Right forelimb (tissue), 1 donor: ENCODE measurements at places on chromosomes 2 and 18.

DNA sequence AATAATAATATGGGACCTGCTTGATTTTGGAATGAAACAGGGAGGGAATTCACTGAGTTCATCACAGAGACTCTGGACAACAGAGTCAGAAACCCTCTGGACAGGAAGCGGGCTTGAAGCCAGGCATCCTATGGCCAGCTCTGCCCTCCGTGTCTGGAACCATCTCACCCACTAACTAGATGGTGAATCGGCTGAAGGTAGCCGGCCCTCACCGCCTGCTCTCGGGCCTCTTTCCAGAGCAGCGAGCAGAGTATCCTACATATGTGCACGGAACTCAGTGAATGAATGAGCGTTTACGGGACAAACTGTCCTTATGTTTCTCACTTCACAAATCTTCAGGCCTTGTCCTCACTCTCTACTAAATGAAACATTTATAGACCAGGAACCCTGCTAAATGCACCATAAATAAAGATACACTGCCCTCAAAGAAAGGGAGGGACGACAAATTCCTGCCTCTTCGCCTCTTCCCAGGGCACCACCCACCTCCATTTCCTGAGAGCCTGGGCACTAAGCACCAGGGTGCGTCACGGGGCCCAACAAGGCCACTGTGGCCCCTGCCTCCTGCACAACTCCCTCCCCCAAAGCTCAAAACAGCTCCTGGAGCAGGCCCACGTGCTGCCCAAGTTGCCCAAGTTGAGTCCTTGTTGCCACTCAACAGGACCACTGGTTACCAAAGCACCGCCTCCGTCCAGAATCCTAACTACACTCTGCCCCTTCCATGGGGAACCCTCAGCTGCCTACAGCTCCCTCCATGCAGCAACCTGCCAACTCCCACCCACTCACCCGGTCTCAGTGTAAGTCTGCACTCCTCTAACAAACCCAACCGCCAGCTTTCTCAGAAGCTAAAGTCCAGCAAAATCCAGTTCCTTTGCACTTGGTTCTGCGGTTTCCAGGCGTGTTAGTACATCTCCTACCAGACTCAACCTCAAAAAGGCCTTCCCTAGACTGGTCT is 1.7 kb downstream of the TBC1D8 start:
- DNase-seq, result peak; percentile 52

DNA sequence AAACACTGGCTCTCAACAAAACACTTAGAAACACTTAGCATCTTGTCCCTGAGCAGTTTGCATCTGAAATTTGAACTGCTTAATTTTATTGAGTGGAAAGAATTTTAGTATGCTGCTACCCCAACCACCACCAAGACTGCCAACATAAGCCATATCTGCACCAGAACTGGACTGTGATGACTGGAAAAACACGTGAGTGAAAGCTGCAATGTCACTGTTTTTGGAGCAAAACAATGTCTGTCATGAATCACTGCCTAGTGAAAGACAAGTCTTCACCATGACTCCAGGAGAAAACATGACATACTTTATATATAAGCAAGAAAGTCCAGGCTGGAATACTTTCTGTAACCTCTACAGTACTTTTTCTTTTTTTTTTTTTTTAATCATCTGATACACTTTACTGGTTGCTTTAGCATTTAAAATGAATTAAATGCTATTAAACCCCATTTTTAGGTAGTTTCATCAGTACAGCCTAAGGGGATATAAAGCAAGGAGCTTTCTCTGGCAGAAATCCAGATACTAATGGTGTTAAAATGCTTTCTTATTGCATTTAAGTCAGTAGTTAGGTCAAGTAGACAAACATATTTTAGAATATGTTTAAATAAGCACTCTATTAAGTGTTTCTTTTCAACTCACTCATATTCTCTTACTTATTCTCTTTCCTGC is 2129.4 kb upstream of the PIK3C3 start:
- no peak for DNase-seq

GRCh38 chr2:66925128-66925527 is 472.0 kb upstream of the ETAA1 start:
- DNase-seq, result no peak

DNA sequence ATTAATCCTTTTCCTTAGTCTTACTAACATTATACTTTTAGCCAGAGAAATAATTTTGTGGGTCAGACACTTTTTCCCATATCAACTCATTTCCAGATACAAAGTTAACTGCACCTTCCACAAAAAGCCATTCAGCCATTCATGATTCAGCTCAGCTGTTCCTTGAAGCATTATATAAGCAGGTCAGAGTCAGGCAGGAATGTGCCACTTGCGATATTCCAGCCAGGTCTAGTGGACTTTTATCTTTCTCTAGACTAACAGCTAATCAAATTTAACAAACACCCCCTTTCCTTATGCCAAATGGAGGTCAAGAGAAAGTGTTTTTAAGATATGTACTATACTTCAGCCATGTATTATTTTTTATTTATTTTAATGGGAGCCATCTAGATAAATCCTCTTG is 75.6 kb upstream of the EPB41L3 start:
- no peak for DNase-seq

DNA sequence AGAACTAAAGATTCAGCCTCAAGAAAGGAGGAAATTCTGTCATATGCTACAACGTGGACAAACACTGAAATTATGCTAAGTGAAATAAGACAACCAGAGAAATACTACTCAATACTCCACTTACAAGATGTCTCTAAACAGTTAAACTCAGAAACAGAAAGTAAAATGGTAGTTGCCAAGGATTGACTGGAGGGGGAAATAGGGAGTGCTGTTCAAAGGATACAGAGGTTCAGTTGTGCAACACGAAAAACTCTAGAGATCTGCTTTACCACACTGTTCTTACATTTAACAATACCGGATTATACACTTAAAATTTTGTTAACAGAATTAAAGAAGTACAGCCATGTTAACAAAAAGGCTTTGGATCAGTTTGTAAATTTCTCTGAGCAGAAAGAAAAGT is 39.8 kb upstream of the C2orf15 start:
- no peak for DNase-seq

- DNase-seq, result no peak
These were observed 1146.6 kb downstream of the RPIA start for GRCh38 chr2:89837962-89838625.

DNA sequence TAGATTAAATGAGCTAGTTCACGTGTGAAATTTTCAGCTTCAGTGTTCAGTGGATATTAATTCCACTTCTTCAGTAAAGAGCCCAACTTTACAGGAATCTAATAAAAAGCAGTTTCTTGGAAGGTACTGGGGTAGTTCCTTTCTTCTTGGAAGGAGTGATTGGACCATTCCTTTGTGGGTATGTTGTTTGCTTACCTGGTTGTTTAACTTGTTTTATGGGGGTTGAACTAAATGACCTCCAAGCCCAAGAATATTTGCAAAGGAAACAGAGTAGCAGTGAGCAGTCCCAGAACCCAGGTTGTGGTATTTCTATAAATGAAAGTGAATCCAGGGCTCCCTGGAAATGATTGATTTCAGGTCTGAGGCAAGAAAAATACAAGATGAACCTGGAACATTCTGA is 31.4 kb downstream of the KCNJ13 start:
- DNase-seq, result no peak

- DNase-seq, result no peak
These were observed 853 bp downstream of the LANCL1 start for GRCh38 chr2:210475706-210476105.

GRCh38 chr18:1075322-1075721 is 170.7 kb downstream of the ADCYAP1 start:
- DNase-seq, result no peak

GRCh38 chr2:208867374-208867773 is 460.8 kb downstream of the PTH2R start:
- DNase-seq, result no peak

GRCh38 chr18:45521777-45522176 is 93.5 kb upstream of the SLC14A2 start:
- no peak for DNase-seq

GRCh38 chr2:177257471-177257870 is 7.1 kb downstream of the NFE2L2 start:
- DNase-seq, result no peak

DNA sequence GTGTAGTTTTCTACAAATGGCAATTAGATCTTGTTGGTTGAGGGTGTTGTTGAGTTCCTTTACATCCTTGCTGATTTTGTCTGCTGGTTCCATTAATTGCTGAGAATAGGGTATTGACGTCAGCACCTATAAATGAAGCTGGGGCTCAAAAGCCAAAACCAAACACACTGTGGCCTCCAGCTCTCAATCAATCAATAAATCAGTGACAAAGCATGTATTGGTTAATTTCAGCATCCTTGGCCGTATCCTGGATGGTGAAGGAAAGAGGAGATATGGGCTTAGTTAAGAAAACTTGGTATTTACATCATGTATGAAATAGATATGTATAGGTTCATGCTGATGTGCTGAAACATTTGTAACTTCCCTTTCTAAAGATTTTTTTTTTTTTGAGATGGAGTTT is 13.2 kb upstream of the APOB start:
- DNase-seq, result no peak

- DNase-seq, result peak; percentile 80
These were observed 3.6 kb upstream of the CAPG start for GRCh38 chr2:85413592-85414420.

GRCh38 chr2:170812710-170813600 is 3.7 kb upstream of the GAD1 start:
- no peak for DNase-seq

- DNase-seq, result no peak
These were observed 11.7 kb downstream of the CREG2 start for GRCh38 chr2:101375653-101376052.

- peak; percentile 31 for DNase-seq
These were observed 130.2 kb upstream of the ID2 start for GRCh38 chr2:8551622-8552074.
